ENCODE measurements at places on chromosomes 2 and 18. TPM values are rescaled to one million over a fixed set of nuclear protein-coding genes. Genes with fewer than 3 reads are reported as not detected.

GRCh38 chr2:218716070-218716469 lies 5.4 kb downstream of the TTLL4 start:
- DNase-seq = no peak

DNA sequence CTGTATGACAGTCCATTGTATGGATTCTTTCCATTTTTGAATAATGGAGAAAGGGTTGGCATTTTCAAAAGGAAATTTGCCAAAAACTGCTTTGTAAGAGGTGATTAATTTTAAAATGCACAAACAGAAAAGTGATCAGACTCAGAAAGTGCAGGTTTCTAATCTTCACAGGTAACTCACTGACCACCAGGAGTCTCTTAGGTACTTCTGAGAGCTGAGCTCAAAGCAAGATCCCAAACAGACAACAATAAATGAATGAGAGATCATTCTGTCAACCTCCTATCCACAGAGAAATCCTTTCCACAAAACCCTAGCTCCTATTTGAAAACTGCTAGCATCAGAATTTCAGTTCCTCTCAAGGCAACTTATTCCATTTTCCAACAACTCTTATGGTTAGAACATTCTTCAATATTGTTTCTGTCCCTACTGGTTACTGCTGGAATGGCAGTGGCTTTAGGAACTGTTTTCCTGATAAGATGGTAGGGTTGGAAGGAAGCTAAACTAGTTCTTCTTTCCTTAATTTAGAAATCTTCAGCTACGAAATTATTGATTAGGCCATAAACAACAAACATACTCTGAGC lies 20.6 kb upstream of the HAAO start:
- DNase-seq = no peak

DNA sequence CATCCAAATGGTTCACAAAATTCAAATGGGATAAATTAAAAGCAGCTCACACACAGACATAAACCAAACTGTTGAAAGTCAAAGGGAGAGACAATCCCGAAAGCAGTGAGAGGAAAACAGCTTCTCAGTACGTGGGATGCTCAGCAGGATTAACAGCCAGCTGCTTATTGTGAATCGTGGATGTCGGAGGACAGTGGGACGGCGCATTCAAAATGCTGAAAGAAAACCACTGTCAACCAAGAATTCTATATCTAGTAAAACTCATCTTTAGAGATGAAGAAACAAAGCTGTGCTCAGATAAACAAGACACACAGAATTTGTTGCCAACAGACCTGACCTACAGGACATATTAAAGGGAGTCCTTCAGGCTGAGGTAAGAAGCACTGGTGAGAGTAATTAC lies 102.9 kb downstream of the NFATC1 start:
- no peak for DNase-seq

GRCh38 chr18:68713131-68713530 lies 1.8 kb downstream of the TMX3 start:
- no peak for DNase-seq

DNA sequence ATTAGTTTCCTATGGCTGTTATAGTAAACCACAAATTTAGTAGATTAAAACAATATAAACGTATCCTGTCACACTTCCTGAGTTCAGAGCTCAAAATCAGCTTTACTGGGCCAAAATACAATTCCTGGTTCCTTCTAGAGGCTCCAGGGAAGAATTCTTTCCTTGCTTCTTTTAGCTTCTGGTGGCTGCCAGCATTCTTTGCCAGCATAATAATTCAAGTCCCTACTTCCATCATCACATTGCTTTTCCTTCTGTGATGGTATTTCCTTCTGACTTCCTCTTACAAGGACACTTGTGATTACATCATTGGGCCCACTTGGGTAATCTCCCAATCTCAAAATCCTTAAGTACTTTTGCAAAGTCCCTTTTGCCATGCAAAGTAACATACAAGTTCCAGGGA lies 40.6 kb downstream of the MOB4 start:
- peak; percentile 8 for DNase-seq

- DNase-seq = no peak
These were observed 30.0 kb downstream of the MEMO1 start for GRCh38 chr2:31980674-31981356.

GRCh38 chr2:130963849-130964793 lies 127.4 kb downstream of the ARHGEF4 start:
- DNase-seq = peak; percentile 35

DNA sequence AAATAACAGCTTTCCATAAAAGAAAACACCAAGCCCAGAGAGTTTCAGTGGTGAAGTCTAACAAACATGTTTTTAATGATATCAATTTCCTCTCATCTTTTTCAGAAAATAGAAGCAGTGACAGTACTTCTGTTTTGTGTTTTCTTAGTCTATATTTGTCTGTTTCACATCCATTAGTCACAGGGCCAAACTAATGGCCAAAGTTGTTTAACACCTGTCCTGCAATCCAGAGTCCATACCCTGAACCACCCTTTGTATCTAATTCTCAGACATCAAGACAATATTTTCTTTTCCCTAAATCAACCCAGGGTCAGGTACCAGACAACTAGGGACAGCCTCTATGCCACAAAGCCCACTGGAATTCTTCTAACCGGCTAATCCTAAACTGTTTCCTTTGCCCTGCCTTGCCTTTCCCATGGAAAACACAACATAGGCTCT lies 25.9 kb downstream of the TMSB10 start:
- no peak for DNase-seq

GRCh38 chr2:10879159-10879558 lies 32.6 kb upstream of the KCNF1 start:
- no peak for DNase-seq

- no peak for DNase-seq
These were observed 193.4 kb downstream of the HAUS1 start for GRCh38 chr18:46297621-46298020.

DNA sequence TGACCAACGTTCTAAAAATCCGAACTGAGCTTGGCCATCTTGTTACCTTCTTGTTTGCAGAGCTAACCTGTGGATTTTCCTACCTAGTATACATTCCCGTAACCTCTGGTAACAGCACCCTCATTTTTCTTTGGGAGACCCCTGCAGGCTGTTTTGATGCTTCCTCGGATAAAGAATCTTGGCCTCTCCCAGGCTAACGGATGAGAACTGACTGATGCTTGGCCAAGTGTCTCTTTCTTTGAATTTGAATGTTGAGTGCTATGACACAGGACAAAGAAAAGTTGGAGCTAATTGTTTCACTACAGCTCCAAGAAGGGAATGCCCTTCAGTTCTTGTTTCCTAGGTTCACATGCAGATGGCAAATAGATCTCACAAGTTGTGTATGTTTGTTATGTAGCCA lies 19.3 kb upstream of the CAVIN2 start:
- no peak for DNase-seq

DNA sequence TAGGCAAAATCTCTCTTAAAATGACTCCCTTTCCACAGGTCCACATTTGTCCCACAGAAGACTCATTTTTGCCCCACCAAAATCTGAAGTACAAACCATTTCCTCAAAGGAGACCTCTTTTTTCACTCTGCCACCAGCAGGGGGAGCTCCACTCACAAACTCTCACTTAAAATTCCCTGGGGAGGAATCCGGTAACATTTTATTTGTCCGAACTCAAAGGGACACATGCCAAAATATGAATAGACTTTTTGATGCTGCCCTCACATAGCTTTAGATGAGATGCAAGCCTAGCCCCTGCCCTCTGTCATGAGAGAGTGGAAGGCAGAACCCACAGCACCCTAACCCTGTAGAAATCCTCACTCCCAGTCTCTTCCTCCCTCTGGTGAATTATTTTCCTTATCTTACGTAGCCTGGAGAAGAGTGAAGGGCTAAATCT lies 57.1 kb downstream of the RMDN2 start:
- peak; percentile 68 for DNase-seq

- no peak for DNase-seq
These were observed 10.9 kb downstream of the APCDD1 start for GRCh38 chr18:10465174-10465939.

GRCh38 chr2:147174824-147175254 lies 670.0 kb upstream of the ACVR2A start:
- DNase-seq = no peak

DNA sequence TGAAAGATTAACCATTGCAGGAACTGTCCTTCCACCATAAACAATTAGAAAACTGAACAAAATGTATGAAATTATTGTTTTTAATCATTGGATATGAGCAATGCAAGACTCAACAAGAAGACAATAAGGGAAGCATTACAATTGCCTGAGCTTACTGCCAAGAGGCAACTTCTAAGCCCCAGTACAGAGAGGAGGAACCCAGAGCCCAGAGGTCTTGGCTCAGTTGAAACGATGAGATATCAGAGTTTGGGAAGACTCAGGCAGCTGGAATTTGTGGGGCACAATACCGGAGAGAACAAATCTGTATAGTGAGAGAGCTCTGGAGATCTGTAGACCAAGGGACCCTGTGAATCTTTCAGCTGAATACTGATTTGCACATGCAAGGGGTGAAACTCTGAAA lies 80.6 kb upstream of the ZFP36L2 start:
- no peak for DNase-seq

DNA sequence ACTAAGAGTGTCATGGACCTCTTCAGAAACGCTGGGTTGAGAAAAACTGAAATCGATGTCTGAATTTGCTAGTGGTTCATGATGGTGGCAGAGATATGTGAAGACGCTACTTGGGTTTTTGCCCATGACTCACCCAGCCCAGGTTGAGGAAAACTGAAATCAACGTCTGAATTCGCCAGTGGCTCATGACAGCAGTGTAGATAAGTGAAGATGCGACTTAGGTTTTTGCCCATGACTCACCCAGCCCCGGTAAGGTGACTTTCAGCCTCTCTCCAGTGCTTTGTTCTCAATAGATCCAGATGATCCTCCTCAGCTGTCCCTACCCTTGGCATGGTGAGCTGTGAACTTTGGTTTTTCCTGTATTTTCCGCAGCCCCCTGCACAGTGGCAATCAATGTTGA lies 105.3 kb upstream of the SIX3 start:
- DNase-seq = no peak

- DNase-seq = no peak
These were observed 1943.8 kb upstream of the PIK3C3 start for GRCh38 chr18:40011201-40011600.

DNA sequence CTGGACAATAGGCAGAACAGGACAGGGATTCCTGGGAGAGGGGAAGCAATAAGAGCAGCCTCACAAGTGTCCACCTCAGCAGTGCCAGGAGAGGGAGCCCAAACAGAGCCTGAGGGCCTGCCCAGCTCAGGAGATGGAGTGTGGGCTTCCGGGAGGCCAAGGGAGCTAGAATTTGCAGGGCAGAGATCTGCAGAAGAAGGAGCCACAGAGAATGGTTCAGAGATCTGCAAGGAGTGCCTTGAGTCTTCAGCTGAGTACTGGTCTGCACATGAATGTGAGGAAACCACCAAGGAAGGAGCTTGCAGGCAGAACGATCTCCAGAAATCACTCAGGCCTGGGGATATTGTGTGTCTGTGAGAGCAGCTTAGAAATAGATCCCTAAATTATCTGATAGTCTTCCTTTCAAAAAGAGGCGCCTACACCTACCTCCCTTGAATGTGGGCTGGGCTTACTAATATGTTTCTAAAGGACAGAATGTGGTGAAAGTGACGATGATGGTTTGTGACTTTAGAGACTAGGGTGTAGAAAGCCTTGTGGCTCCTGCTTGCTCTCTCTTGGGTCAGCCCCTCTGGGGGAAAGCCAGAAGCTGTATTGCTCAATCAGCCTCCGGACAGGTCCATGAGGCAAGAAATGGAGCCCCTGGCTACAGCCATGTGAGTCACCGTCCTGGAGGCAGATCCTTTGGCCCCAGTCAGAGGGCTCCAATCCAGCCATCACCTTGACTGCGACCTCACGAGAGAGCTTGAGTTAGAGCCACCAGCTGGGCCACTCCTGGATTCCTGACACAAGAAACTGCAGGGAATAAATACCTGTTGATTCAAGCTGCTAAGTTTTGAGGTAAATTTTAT lies 7.6 kb upstream of the LPIN1 start:
- peak; percentile 56 for DNase-seq

GRCh38 chr2:64796926-64797325 lies 143.2 kb upstream of the SERTAD2 start:
- DNase-seq = no peak

- DNase-seq = no peak
These were observed 2.4 kb downstream of the TRABD2A start for GRCh38 chr2:84878459-84878858.

GRCh38 chr2:88530081-88530480 lies 77.6 kb upstream of the FOXI3 start:
- DNase-seq = no peak

- no peak for DNase-seq
These were observed 117.1 kb downstream of the PRPF40A start for GRCh38 chr2:152600051-152600657.

GRCh38 chr18:30465096-30465495 lies 577.4 kb downstream of the DSC3 start:
- no peak for DNase-seq

DNA sequence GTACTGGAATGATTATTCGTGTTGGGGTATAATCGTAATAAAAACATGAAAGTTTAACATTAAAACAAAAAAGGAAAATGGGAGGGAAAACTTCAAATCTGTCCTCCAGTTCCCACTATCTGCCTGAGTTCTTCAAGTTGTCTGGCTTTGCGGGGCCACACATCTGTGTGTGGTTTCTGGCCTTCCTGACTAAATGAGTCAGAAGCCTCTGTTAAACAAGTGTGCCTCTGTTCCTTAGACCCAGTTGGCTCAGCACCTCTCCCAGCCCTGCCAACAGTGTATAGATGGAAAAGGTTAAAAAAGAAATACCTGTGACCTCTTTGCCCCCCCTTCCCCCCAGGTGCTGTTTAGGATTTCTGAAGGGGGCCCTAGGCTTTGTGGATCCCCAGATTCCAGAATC lies 30.2 kb downstream of the XDH start:
- no peak for DNase-seq

- no peak for DNase-seq
These were observed 19.8 kb downstream of the PIK3C3 start for GRCh38 chr18:41974796-41975201.

- DNase-seq = no peak
These were observed 1350.2 kb upstream of the FAM98A start for GRCh38 chr2:34949316-34949715.

RAB12 gene
- polyA plus RNA-seq = 48.1 TPM

GAL3ST2 gene
- 0.43 TPM for polyA plus RNA-seq

GBX2 gene
- polyA plus RNA-seq = 0.61 TPM

ESPNL gene
- 0.44 TPM for polyA plus RNA-seq

LYPD6B gene
- 33.6 TPM for polyA plus RNA-seq

SERPINB5 gene
- polyA plus RNA-seq = not detected

CPLX4 gene
- 0.07 TPM for polyA plus RNA-seq

SLC9A4 gene
- 6.7 TPM for polyA plus RNA-seq

ALPG gene
- not detected for polyA plus RNA-seq

BOLL gene
- polyA plus RNA-seq = not detected

RAB6C gene
- polyA plus RNA-seq = 0.48 TPM

C2orf42 gene
- 16.3 TPM for polyA plus RNA-seq

DIPK1C gene
- 0.10 TPM for polyA plus RNA-seq

ST6GAL2 gene
- 11.5 TPM for polyA plus RNA-seq

Measured in renal pelvis (tissue), 12 donors.